ENCODE measurements at places on chromosomes 13 and 19.

GRCh38 chr19:38691938-38692457, 44.5 kb downstream of the ACTN4 start:
- DNase-seq = no peak

DNA sequence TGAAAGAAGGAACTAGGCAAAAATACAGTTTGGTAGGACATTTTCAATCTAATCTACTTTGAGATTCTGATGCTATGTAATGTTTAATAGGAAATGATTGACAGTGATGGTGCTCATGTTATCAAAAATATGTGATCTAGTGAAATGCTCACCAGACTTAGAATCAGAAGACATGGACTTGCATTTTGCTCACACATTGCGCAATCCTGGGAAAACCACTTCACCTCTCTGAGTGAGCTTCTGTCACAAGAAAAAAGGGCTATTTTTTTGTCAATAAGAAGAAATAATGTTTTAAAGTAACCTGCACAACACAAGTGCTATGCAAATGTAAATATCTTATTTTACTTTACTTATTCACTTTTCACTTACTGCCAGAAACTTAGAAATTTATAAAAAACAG, 380.9 kb upstream of the HTR2A start:
- DNase-seq = no peak

- DNase-seq = no peak
Observed at GRCh38 chr19:8513036-8513686, 806 bp downstream of the ZNF414 start.

GRCh38 chr13:37476874-37477273, 121.7 kb downstream of the POSTN start:
- DNase-seq = no peak

- no peak for DNase-seq
Observed at GRCh38 chr13:20814224-20814910, 40.6 kb upstream of the EEF1AKMT1 start.

- DNase-seq = no peak
Observed at GRCh38 chr19:43695985-43696704, 19.7 kb upstream of the IRGC start.

DNA sequence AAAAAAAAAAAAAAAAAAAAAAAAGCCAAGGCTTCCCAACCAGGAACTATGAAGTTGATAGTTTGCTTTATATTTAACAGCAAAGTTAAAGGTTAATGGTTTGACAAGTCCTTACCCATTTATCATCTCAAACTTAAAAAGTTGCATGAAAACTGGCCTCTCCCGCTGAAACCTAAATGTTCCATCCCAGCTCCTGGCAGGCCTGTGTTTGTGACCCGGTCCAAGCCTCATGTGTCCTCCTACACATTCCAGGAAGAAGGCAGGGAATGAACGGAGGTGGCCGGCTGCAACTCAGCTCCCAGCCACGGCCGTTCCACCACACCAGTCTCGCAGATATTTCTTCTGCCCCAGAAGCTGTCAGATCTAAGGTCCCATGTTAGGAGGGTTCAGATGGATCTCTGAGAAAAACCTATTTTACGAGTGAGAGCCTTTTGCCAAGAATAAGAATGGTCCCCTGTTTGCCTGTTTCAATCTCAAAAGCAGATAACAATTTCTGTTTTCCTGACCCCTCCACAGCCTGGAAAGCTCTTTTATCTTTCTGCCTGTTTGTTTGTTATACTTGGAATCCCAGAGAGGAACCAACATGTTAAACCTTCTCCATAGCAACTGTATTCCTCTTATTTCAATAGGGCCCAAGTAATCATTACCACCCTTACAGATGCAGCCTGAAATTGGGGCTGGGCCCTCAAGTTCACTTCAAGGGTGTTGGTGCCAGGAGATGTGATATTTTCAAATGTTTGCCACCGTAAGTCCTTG, 56.5 kb downstream of the KCTD12 start:
- DNase-seq = no peak

GRCh38 chr13:39170711-39171110, 132.5 kb downstream of the NHLRC3 start:
- no peak for DNase-seq

DNA sequence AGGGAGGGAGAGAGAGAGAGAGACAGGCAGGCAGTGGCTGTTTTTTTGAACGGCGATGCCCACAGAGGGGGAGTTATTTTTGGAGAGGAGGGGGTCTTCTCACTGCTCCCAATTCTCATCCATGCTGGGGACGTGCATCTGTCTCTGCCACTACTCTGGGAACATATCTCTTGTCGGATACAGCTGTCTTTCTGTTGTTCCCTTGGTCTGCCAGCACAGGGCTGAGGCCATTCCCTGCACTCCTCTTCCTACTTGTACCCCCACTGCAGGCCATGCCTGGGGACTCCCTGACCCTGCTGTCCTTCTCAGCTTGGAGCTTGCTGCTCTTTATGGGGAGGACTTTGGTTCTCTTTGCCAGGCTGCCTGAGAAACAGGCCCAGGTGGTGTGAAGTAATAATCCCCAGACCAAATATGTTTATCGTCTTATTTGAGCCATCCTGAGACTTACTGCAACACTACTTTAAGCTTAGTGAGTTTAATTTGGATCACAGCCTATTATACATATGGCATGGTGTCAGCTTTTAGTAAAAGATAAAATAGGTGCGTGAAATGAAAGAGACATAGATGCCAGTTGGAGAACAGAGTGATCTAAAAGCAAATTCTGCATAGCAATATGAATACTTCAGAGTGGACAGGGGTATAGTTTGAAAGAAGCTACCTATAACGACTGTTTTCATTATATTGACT, 19.1 kb downstream of the LRCH1 start:
- DNase-seq = no peak

DNA sequence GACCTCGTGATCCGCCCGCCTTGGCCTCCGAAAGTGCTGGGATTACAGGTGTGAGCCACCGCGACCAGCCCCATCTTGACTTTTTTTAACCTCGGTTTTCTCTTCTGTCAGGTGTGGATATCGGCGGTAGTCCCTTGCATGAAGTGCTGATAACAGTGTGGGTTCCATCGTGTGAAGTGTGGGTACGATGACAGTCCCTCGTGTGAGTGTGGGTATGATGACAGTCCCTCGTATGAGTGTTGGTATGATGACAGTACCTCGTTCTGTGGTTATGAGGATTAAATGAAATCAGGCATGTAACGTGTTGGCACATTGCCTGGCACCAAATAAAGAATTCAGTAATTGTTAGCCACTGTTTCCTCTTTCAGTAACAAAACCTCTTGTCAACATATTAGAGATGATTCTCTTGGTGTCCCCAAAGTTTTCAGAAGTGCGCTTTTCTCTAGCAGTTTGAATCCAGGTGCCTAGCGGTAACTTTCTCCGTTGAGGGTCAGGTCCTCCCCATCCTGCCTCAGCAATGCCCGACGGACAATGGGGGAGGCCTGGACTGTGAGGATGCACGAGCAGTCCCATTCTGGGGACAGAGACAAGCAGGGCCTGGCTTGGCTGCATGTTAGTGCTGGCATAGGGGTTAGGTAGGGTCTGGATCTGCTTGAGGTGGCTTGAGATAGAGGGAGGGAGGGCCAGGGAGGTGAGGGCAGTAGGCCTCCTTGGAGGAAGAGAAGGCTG, 15.3 kb downstream of the GATAD2A start:
- no peak for DNase-seq

DNA sequence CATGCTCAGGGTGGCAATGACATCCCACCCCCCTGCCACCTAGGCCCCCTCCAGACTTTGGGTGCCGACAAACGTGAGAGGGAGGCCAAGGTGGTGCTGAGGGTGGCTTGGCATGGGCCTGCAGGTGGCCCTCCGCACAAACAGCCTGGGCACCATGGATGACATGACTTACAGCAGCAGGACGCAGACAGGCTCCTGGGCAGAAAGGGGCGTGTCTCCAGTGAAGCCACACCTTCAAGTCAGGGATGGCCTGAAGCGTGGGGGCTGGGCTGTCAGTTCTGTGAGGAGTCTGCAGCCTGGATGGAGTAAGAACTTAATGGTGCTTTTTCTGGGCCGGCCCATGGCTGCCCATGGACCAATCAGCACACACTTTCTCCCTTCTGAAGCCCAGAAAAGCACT, 25.3 kb downstream of the POMP start:
- no peak for DNase-seq

DNA sequence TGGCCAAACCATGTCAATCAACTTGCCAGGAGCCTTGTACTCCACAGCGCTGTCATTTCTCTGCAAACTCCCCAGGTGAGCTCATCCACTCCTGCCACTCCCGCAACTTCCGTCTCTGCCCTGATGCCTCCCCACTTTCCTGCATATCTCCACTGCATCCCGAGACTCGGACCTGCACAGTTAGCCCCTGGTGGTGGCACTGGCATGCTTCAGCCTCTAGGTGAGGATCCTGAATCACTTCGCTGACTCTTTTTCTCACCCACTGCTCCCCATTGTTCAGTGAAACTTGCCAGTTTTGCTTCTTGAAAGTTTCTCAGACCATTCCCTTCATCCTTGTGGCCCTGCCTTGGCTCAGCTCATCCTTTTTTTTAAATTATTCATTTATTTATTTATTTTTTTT, 3.4 kb upstream of the CTU1 start:
- DNase-seq = no peak

DNA sequence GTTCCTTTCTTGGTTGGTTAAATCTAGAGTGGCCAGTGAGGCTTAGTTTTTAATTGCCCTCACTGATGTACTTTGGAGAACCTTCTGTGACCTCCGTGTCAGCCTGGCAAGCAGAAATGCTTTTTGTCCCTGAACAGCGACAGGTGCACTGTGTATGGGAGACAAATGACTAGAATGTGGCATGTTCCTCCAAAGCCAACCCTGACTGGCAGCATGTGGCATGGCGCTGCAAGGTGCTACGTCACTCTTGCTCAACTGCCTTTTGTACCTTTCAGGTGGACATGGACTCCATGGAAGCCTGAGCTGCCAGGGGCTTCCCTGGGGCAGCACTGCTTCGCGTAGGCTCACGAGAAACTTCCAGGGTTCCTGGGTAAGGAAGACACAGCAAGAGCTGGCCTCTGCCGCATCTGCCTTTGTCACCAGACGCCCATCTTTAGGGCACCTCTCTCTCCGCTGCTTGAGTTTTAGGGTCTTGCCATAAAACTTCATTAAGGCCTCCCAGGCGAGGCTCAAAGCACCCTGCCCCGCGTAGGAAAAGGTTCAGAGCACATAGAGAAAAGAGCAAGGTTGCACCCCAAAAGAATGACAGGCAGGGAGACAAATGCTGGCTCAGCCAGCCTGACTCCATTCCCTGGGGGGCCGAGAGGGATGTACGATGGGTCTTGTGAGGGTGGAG, 167.1 kb upstream of the SOX1 start:
- DNase-seq = no peak

GRCh38 chr13:47112903-47113299, 216.0 kb upstream of the HTR2A start:
- no peak for DNase-seq

GRCh38 chr13:103876571-103876970, 810.4 kb upstream of the SLC10A2 start:
- DNase-seq = no peak

GRCh38 chr19:48777720-48778119, 22.4 kb downstream of the FGF21 start:
- no peak for DNase-seq

- no peak for DNase-seq
Observed at GRCh38 chr19:34274827-34275625, 20.7 kb downstream of the GARRE1 start.

GRCh38 chr13:99636728-99637353, 135.6 kb downstream of the TM9SF2 start:
- DNase-seq = no peak

DNA sequence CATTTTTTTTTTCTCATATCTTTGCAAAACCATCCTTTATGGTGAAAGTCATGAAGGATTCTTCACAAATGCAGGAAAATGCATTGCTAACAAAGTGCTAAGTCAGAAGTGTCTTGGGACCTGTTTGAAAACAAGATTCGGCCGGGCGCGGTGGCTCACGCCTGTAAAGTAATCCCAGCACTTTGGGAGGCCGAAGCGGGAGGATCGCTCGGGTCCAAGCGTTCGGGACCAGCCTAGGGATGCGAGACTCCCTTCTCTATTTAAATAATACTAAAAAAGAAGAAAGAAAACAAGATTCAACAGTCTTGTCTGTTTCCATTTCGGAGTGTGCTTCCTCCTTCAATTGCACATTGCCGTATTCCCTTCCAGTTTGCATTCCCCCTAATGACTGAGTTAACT, 819 bp downstream of the EID2B start:
- DNase-seq = no peak

DNA sequence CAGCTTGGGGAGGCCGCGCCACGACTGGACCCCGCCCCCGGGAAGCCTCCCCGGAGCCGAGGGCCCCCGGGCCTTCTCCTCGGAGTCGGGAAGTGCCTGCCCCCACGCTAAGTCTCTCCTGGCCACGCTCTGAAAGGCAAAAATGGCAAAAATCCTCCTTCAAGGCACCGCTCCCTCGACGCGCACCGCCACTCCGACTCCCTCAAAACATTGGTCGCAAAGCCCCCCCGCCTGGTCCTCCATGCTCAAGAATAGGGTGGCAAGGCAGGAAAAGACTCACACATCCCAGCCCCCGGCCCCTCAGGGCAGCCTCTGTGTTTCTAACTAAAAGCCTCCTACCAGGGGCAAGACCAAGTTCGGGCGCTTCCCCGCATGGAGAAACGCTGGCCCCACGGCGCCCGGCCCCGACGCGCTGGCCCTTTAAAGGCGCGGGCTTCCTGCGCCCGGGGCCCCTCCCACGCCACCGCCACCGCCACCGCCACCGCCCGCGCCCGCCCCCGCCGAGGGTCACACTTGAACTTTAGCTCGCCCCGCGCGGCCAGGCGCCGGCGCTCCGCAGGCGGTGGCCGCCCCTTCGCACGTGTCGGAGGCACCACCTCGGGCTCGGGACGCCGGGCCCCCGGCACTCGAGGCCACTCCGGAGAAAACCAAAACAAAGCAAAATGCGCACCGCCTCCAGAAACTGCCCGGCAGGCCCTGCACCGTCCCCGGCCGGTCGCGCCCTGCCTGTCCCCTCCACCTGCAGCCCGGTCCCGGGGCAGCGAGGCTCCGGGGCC, 1.9 kb downstream of the FOXO1 start:
- DNase-seq = peak; percentile 46

DNA sequence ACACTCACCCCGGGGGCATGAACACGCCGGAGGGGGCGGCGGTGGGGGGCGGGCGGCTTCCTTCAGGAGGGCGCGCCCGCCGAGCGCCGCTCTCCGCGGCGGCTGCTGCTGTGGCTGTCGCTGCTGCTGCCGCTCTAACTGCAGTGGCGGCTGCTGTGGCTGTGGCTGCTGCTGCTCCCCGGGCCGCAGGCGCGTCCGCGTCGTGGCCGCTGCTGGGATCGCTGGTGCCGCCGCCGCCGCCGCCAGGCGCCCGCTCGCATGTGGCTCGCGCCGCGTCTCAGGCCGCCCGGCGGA, at the start of gene BBC3:
TSS of gene BBC3 (minus strand) at position 279 of the 294 bp plus-strand sequence. CDS start 2,768 bp downstream, outside the sequence.
- no peak for DNase-seq
